ENCODE measurements at places on chromosomes 3 and 15.

- DNase-seq, result no peak
Measured at GRCh38 chr15:77818484-77819047, 185.9 kb upstream of the LINGO1 start.

- peak; percentile 66 for DNase-seq
Measured at GRCh38 chr3:190306513-190307163, 15.6 kb downstream of the CLDN1 start.

DNA sequence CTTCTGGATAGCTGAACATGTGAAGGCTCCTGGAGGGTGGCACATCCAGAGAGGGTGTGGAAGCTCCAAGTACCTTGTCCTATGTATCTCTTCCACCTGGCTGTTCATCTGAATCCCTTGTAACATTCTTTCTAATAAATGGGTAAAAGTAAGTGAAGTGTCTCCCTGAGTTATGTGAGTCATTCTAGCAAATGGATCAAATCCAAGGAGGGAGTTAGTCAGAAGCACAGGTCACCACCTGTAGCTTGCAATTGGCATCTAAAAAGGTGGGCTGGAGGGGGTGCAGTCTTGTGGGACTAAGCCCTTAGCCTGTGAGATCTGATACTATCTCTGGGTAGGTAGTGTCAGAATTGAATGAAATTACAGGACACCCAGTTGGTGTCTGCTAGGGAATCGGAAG lies 71.0 kb downstream of the WWTR1 start:
- no peak for DNase-seq

DNA sequence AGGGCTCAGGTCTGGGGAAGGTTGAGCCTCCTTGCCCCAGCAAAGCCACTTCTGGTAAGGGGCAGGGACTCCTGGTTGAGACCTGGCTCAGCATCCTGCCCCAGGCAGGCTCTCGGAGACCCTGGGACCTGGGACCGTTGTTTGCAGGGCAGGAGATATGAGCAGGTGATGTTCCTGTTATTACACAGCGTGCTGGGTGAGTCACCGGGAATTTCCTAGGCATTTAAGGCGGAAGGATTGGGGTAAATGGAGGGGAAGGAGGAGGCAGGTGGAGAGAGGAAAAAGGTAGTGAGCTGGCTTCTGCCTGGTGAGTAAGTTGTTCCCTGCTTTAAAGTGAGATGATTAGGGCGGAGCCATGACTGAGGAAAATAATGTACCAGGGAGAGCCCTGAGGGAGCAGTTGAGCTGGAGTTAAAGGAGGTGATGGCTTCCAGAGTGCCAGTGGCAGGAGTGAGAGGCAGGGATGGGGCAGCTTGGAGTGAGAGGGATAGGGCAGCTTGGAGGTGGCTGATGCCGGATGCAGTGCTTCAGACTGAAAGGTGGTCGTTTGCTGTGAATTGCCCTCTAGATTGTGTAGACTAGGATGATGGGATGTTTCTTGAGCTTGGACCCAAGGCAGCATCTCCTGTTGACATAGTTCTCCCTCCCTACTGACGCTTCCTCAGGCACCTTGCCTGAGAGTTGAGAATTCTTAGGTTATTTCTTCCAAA lies 79.4 kb downstream of the AAGAB start:
- no peak for DNase-seq

DNA sequence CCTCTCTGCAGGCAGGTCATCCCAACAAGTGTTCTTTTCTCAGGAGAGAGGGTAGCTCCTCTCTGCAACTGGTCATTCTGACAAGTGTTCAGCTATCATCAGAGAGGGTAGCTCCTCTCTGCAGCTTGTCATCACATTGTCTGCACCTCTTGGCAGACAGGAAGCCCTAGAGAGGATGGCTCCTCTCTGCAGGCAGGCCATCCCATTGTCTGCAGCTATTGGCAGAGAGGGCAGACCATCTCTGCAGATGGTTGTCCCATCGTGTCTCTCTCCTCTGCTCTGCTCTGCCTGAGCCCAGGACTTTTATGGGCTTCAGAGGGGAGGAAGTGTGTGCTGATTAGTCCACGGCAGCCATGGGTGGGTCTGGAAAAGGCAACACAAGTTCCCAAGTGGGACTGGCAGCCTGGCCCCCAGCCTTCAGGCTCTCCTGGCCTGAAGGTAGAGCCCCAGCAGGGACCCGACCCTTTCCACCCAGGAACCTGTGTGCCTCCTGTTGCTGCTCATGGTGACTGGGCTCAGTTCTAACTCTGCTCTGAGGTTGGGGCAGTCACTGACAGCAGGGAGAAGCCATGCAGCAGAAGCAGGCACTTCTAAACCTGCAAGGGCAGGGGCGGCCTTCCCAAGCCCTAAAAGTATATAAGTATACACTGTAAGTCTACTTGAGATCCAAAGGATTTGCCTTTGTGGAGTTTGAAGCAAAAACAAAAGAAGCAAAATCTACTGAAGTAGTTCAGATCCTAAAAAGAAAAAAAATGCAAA lies 637.9 kb downstream of the PLOD2 start:
- no peak for DNase-seq

GRCh38 chr3:142359367-142359766 lies 88.5 kb downstream of the XRN1 start:
- DNase-seq, result no peak

- DNase-seq, result no peak
Measured at GRCh38 chr3:15983693-15984092, 185.9 kb upstream of the ANKRD28 start.

DNA sequence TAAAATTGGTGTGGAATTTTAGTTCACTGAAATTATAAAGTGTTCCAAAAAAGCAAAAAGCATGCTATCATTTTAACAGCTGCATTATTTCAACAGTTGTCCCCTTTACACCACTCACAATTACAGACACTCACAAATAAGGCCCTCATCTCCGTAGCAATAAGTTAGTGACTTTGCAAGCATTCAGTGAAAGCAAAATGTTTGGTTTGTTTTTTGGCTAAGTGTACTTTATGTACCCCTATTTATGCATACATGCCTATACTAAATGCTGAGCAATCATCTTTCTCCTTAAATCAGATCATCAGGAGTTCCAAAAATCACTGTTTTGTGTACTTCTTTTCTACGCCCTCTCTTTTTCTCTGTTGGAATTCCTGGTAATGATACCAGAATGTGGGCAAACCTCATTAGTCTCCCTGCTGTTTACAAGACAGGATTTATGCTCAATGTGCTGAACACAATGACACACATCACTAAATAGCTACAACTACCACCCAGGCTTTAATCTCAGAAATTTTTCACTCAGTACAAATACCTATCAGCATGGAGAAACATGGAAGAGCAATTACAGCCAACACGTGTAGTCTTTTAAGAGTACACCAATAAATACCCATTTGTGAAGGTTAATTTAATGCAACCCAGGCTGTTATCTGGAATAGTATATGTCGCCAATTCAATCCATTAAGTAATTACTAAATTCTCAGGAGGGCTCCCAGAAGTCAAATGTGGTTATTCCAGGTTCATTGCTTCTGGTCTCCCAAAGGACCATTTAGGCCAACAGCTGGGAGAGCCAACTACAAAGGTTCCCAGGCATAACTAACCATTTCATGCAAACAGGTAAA lies 12.0 kb downstream of the ALDH1A2 start:
- DNase-seq, result no peak

DNA sequence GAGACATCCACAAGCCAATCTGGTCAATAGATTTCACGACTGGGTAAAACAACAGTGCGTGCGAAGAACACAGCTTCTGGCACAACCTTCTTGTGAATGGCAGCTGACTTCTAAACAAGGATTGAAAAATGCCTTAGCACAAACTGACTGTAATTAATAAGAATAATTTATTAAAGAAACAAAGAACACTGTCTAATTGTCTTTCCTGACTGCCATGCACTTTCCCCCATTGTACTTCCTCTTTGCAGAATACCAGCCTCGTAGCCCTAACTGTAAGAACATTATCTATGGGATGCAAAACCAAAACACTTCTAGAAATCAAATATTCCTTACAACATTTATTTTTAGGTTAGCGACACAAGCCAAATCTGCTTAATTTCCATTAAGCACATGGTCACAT lies 6.5 kb downstream of the FOXP1 start:
- DNase-seq, result no peak

GRCh38 chr3:16609927-16610580 lies 4.8 kb upstream of the DAZL start:
- no peak for DNase-seq

GRCh38 chr15:48989170-48989569 lies 25.5 kb upstream of the SHC4 start:
- no peak for DNase-seq

DNA sequence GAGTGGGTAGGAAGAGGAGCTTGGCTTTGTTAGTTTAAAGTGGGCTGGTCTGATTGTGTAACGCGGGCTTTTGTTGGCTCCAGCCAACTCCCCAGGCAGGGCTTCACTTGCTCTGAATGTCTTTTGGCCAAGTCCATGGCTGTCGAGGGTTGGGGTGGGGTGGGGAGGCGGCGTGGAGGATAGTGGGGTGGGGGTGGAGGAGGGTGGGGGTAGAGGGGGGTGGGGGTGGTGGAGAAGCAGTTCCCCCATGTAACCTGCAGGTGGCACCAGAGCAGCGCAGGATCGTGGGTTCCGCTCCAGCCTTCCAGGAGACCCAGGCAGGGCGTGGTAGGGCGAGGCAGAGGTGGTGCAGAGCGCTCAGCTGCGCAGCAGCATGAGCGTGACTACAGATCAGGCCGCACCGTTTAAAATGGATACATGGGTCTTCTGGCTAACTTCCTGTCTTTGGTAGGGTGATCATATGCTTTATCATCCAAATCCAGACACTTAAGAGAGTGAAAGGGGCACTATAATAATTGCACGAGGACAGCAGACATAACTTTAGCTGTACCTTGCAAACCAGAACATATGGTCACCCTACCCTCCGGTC lies 28.3 kb downstream of the GOLGA6A start:
- peak; percentile 72 for DNase-seq

DNA sequence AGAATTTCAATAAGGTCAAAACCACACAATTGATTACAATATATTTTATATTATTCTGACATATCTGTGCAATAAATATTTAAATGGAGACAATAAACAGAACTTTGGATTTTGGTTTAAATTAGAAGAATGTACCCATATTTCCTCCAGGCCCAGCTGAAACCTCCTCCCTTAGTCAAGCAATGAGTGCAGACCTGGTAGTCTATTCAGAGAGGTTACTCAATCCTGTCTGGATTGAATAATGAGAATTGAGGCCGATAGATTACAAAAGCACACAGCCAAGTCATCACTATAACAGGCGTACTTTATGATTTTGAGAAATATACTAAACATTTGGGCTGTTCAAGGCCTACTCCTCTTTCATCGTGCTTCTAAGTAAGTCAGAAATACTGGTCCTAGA lies 114.5 kb upstream of the STRIT1 start:
- no peak for DNase-seq

DNA sequence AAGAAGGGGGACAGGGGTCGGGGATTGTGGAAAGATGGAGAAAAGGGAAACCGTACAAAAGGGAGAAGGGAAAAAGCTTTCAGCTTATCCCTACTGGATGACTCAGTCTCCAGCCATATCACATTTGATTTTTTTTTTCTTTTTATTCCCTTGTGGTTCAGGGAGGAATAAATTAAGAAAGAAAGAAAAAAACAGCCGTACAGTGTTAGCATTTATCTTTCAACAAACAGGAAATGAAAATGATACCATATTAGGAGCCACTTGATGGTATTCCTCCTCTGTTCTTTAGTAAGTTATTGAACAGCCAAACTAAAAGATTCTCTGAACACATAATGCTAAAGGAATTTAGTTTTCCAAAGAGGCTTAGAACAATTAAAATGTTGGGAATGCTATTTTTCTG lies 594.4 kb downstream of the FOXP1 start:
- no peak for DNase-seq

Data from body of pancreas (tissue), 4 donors.